ENCODE measurements at places on chromosomes 7 and 10.

GRCh38 chr7:104625956-104626355 lies 297.6 kb downstream of the LHFPL3 start:
- DNase-seq, result no peak

GRCh38 chr7:94149789-94150545 lies 145.8 kb upstream of the BET1 start:
- no peak for DNase-seq

GRCh38 chr10:62538606-62539005 lies 164.4 kb downstream of the ZNF365 start:
- peak; percentile 58 for DNase-seq

DNA sequence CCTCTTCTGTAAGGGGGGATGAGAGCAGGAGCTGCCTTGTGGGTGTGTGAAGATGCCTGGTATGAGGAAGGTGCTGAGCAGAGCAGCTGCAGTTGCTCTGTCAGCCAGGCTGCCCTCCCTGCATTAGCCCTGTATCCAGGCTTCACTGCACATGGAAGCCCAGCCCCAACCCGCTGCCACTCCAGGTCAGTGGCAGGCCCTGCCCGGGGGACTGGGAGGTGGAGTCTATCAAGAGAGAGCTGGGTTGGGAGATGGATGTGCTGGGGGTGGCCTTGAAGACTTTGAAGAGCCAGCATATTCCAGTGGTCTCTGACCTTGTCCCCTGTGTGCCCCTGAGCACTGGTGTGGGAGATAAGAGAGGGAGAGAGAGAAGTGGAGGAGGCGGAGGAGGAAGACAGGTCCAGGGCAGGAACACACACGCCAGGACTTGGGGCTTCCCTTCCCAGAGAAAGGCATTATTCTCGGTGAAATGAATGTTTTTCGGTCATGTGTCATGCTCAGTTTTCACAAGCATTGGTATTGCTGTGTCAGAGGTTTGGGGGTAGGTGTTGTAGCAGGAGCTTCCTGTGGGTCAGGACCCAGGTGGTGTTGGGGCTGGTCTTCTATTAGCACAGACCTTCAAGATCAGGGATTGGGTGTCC lies 2.6 kb downstream of the PPIF start:
- DNase-seq, result no peak

- DNase-seq, result no peak
These were observed 507.9 kb downstream of the RPS24 start for GRCh38 chr10:78541481-78542140.

- no peak for DNase-seq
These were observed 264.2 kb upstream of the PCDH15 start for GRCh38 chr10:55065185-55065584.

GRCh38 chr7:38318803-38319416 lies 45.5 kb upstream of the TARP start:
- peak; percentile 77 for DNase-seq

DNA sequence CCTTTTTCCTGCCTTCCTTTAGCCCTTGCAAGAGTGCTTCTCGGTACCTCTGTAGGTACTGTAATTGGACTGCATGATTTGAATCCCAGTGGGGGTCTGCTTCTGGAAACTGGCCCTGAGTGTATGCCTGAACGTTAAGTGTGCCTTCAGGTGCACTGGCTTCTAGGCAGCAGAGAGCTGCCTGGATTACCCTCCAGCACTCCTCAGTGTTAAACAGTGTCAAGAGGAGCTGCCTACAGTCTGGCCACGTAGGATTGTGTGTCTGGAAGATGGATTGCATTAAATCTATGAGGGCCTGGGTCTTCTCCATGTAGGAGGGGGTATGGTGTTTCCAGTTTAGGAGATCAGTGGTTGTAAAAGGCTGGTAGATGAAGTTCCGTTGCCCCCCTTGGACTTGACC lies 103.7 kb downstream of the TRIM24 start:
- DNase-seq, result no peak

DNA sequence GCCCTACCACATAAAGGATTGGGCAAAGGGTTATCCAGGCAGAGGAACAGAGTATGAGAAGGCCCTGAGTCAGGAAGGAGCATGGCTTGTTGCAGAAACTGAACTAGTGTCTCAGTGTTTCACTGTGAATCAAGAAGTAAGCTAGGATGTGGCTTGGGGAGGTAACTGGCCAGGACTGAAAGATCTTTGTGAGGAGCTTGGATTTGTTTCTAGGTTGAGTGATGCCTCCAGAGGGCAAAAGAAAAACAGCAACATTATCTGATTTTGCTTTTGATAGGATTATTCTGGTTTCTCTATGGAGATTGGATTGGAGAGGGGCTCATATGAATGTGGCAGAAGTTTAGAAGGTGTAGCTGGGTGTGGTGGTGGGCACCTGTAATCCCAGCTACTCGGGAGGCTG lies 137.9 kb upstream of the HDAC9 start:
- DNase-seq, result no peak

Data from MV-4-11 (cell line).